ENCODE measurements at places on chromosomes 4 and X.

DNA sequence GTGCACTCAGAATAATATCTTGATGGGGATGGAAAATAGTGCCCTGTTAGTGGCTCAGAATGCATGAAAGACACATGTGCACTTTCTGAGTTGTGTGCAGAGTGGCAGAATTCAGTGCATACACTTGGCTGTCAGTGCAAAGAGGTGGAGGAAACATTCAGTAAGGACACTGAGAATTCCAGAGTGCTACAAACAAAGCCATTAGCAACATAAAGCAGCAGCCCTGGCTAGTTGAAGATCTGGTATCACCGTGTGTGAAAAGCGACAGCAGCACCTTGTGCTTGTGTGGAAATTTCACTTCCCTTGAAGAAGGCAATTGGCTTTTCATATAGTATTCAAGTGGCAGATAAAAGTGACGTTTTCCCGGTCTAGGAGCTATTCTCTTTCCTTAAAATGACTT lies 810.4 kb downstream of the TRIML1 start:
- DNase-seq, result no peak

DNA sequence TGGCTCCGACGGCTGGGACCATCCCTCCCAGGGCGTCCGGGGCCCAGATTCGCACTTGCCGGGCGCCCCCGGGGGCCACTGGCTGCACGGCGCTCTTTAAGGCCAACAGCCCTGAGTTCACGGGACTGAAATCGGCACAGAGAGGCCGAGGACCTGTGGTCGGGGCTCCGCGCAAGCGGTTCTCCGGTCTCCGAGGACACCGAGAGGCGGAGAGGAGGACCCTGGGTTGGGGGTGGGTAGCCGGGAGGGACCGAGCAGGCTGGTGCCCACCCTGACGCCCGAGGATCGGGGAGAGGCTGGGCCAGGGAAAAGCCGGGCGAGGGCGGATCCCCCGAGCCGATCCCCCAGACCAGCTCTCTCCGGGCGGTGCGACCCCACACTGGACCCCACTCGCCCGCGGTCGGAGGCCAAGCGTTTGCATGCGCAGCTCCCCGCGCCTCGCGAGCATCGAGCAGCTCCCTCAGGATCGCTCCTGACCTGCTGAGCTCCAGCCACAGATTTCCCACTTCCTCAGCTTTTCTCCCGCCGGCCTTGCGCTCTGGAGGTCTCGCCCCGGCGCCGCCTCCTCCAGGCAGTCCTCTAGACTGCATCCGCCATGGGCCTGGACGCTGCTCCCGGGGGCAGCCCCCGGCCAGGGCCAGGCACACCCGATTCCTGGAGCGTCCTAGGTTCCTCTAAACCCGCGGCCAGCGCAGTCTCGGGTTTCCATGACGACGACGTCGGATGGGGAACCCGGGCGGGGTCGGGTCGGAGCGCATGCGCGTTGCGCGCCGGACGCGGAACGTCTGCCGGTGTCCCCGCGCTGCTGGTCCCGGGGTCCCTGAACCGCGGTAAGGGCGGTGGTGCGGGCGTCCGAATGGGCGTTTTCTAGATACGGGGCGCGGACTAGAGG lies 17.6 kb upstream of the NAT8L start:
- peak; percentile 69 for DNase-seq

- DNase-seq, result no peak
Observed at GRCh38 chr4:149065753-149066152, 623.5 kb upstream of the NR3C2 start.

DNA sequence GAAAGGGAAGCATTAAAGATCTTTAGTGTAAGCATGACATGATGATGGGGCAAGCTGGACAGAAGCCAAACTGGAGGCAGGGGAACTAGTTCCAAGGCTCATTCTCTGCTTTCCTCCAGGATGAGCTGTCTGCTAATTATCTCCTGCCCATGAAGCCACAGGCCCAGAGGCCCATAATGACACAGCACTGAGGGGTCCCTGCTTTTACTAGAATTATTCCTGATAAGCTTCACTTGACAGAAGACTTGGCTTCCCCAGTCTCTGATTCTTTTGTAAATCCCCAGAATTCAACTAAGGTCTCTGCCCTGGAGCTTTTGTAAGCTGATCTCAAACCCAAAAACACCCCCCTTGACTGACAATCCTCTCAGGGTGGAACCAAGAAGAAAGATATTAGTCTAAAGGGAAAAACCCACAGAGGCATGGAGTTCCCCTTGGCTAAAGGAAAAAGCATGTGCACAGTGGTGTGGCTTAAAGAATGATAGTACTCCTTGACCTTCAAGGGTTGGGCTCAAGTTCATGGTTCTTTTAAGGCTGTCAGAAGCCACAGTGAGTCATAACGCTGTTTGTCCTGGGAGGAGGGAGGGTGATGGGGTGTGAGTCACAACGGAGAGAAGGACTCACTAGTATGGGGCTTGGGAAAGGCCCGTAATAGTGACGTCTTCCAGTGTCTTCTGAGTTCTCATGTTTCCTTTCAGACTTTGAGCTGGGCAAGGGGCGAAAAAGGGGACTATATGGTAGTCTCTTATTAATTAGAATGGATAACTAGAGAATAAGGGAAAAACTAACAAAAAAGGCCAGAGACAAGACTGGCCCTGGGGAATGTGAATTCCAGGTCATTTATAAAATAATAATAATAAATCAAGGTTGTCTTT lies 146.0 kb upstream of the CPEB2 start:
- no peak for DNase-seq

DNA sequence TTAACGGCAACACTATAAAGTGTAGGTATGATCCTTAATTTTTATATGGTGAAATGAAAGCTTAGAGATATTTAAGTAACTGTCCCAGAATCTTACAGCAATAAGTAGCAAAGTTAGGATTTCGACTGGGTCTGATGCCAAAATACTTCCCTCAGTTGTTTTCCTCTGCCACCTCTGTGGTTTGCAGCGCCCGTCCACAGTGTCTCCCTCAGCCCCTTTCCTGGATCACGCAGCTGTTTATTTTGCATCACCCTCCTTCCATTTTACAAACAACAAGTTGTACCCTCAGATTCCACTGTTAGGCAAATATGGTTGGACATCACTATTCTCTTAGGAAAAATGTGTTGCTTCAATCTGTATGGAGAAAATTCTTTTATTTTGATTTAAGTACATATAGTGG lies 56.1 kb downstream of the RAPGEF2 start:
- no peak for DNase-seq

DNA sequence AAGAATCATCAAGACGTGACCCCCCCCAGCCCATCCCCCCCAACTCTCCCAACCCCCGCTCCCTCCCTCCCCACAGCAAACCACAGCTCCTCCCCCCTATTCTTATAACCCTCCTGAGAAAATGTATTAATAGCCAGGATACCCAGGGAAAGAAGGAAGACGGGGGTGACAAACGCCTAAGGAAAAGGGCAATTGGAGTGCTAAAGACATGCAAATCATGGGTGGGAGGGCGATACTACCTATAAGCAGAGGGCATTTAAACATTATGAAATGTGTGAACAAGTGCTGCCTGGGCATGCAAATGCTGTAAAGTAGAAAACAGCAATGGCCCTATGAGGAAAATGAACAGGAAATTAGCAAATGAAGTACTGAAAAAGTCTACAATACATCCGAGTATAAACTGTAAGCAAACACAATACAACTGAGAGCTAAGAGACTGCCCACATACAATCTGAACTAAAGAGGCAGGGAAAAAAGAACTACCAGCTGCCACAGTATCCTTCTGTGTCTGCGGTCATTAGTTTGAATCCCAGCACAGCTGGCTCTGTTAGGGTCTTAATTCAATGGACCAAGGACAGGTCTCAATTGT lies 2.4 kb downstream of the CXXC4 start:
- no peak for DNase-seq

- no peak for DNase-seq
Observed at GRCh38 chr4:71167083-71167482, 171.7 kb upstream of the SLC4A4 start.

- no peak for DNase-seq
Observed at GRCh38 chrX:6446582-6446981, 88.3 kb downstream of the VCX3A start.

- DNase-seq, result no peak
Observed at GRCh38 chrX:143632625-143633410, 3.1 kb downstream of the SLITRK4 start.

DNA sequence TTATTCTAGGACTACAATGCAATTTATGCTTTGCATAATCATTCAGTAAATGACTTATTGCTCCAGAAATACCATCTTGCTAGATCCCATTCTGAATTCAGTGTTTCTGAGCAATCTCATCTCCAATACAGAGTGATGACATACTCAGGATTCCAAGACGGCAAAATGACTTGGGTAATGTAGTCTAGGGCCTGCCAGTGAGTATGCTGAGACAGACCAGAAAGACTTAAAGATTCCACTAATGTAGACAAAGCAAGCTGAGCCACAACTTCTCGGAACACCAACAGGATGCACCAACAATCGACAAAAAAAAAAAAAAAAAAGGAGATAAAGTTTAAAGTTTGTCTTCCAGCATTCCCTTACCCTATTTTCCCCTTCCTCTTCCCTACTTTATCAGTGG lies 919 bp upstream of the SEC24B start:
- DNase-seq, result no peak

GRCh38 chr4:1151541-1151940 lies 20.8 kb downstream of the SPON2 start:
- no peak for DNase-seq
